ENCODE measurements at places on chromosomes 7 and 10. TPM values are rescaled to one million over a fixed set of nuclear protein-coding genes. Genes with fewer than 3 reads are reported as not detected.

Gene WIPF3
- 0.27 TPM for total RNA-seq

Gene OPN1SW
- not detected for total RNA-seq

Gene CNPY1
- total RNA-seq, result not detected

Gene SYCE1
- total RNA-seq, result not detected

Gene HOXA1
- 3.9 TPM for total RNA-seq

Gene PPP1R17
- not detected for total RNA-seq

Gene ZNF736
- total RNA-seq, result 3.1 TPM

Gene KIAA1217
- 1.3 TPM for total RNA-seq

Gene CCL24
- not detected for total RNA-seq

Gene ZNF804B
- not detected for total RNA-seq

Gene LAMB1
- total RNA-seq, result 127 TPM
